Right ventricle myocardium inferior (tissue), 1 donor: ENCODE measurements at places on chromosomes 6 and 20.
A peak's percentile ranks its signal among the peaks of the same experiment; 100 is the strongest.

DNA sequence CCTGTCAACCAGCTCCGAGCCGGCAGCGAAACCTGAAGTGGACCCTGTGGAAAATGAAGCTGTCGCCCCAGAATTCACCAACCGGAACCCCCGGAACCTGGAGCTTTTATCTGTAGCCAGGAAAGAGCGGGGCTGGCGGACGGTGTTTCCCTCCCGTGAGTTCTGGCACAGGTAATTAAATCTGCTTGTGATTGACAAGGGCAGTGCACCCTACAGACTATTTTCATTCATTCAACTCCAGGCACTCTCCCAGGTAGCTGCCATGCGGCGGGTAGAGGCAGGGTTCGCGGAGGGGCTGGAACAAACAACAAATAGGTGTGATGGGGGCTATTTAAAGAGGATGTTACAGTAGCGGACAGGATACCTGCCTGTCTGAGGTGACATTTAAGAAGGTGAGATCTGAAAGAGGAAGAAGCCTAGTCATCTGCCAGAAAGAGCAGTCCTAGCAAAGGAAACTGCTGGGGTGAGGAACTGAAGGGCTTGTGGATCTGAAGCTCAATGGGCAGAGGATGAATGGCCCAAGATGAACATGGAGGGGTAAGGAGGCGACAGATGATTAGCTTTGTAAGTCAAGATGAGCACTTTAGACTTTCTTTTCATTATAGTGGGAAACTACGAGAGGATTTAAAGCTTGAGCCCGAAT is 810 bp downstream of the MRPL18 start:
- DNase-seq = no peak

GRCh38 chr20:43711098-43711654 is 15.6 kb downstream of the GTSF1L start:
- no peak for DNase-seq

DNA sequence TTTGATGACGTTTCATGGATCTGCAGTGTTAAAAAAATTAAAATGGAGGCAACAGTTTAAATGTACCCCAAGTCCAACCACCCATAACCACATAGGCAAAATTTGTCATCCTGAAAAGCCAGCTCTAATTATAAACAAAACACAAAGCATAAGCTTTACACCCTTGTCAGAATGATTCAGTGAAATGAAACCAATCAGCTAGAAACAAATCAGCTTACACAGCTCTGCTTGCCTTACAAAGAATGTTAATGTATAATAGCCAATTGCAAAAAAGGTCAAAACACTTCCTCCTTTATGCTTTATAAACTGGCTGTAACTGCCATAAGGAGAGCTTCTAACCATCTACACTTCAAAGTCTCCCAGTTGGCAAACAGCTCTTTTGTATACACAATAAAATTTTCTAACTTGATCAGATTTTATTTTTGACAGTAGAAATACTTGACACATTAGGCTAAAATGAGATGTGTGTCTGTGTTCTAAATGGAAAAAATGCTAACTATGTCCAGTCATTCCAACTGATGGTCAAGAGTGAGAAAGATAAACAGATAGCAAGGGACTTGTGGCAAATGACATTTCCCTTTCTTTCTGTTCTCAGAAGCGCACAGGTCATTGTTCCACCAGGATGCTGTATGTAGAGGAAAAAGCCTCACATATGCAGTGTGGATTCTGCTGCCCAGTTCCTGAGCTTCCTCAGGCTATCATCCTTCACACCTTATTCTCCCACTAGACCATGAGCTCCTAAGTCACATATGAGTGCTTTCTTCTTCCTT is 344.3 kb upstream of the ID4 start:
- no peak for DNase-seq

GRCh38 chr6:169292338-169293124 is 38.9 kb upstream of the THBS2 start:
- no peak for DNase-seq

DNA sequence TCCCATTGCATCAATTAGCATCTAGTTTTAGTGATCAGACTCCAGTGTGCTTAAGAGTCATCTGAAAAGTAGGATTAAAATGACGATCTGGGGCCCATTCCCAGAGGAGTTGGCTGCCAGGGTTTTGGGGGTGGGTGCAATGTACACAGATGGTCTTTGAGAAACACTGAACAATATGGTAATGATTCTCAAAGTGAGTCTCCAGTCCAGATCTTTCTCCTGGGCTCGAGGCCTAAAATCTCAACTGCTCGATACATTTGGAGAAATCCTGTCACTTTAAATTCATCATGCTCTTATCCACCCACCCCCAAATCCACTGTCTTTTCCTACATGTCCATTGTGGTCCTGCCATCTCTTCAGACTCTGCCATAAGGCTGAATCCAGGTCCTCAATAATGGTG is 80.7 kb upstream of the MYLIP start:
- DNase-seq = no peak

DNA sequence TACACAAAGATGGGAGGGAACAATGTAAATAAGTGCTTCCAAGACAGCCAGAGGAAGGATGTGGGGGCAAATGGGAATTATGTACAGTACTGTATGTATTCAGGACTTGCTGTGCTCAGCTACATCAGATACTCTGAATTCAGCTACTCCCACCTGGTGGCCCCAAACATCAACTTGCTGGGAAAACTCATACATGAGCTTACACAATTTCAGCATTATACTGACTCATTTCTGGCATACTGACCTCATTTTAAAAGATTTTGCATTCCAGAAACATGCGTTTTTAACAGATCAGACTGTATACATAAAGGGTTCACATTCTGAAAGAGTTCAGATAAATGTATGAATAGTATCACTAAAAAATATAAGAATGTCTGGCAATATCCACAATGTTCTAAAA is 59.7 kb downstream of the GPX5 start:
- DNase-seq = no peak

DNA sequence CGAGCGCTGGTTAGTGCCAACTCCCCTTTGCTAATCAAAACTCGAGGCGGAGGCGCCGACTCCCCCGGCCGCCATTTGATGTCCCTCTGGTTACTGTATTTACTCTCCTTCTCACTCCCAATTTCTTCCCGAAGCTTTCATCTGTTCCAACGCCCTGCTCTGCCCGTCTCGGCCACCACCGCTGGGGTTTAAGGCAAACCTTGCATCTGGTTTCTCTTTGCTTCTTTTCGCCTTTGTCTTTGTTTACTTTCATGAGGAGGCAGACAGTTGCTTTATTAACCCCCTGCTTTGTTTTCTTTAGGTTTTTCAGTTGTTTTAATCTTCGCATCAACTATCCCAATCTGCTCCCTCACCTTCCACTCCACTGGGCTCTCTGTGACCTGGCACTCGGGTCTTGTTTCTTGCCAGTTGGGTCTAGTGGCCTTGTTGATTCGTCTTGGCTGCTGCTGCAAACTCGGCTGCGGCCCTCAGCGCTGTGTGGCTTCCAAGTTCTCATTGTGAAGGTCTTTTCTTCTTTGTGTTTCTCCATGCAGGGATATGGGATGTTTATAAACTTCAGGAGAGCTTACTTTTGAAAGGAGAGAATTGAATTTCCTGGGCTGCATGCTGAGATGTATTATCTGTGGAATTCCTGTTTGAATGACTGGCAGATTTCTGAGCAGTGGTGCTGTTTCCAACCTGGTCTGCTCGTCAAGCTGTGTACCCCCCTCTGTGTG is 155.1 kb downstream of the CDC5L start:
- DNase-seq = no peak

DNA sequence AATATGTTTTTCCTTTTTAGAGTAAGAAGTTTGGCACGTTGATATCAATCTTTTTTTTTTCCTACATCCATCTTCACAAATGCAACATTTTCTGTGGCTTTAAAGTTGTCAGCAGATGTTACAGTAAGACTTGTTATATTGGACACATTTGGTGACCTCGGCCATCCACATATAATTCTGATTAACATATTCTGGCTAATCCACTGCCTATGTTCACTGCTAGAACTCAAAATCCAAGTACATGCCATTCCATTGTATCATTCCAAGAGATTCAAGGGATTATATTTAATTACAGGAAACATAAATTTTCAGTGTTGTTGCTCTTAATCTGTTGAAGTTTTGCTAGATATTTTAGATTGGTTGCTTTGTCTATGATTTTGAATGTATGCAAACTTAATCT is 367.6 kb downstream of the TENT5A start:
- DNase-seq = no peak

- DNase-seq = no peak
Measured at GRCh38 chr6:40410821-40411220, 176.3 kb downstream of the LRFN2 start.

DNA sequence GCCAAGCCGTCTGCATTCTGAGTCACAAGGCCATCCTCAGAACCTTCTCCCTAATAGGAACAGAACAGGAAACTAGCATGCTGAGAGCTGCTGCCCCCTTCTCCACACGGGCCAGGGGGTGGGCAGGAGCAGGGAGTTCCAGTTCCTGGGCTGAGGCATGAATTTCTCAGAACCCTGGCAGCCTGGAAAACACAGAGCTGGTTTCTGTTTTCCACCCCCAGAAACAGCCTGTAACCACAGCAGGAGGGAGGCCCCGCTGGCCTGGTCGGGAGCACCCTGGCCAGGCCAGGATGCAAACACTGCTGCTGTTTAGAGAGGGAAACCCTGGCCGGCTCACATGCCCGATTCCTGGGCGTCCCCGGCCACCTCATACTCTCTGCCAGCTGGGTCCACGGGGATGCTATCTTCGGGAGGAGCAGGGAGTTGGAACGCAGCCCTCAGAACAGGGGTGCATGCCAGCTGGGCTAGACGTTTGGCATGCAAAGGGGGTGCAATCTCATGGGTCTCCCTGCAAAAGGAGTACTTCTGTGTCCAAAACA is 130.1 kb downstream of the NFATC2 start:
- DNase-seq = no peak

GRCh38 chr6:117007659-117008058 is 130.6 kb downstream of the RFX6 start:
- no peak for DNase-seq

- DNase-seq = no peak
Measured at GRCh38 chr6:81624453-81624852, 128.0 kb downstream of the TENT5A start.

- no peak for DNase-seq
Measured at GRCh38 chr6:44263354-44264100, 1.8 kb downstream of the NFKBIE start.

DNA sequence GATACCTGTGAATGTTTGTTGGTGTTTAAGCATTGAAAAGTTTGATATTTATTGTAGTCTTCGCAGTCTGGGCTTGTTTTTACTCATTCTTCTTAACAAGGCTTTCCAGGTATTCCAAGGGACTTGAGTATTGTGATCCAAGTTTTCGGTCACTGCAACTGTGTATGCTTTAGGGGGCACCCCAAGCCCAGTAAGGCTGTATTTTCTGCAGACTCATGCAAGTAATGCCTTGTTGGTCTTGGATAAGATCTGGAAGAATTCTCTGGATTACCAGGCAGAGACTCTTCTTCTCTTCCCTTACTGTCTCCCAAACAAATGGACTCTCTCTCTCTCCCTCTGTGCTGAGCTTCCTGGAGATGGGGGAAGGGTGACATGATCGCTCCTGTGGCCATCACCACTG is 82.1 kb downstream of the RFPL4B start:
- DNase-seq = no peak

- no peak for DNase-seq
Measured at GRCh38 chr20:36833275-36834020, 42.5 kb upstream of the TLDC2 start.

- DNase-seq = no peak
Measured at GRCh38 chr6:4059115-4059777, 19.7 kb downstream of the FAM217A start.

GRCh38 chr6:14046476-14047068 is 71.0 kb upstream of the CD83 start:
- no peak for DNase-seq

DNA sequence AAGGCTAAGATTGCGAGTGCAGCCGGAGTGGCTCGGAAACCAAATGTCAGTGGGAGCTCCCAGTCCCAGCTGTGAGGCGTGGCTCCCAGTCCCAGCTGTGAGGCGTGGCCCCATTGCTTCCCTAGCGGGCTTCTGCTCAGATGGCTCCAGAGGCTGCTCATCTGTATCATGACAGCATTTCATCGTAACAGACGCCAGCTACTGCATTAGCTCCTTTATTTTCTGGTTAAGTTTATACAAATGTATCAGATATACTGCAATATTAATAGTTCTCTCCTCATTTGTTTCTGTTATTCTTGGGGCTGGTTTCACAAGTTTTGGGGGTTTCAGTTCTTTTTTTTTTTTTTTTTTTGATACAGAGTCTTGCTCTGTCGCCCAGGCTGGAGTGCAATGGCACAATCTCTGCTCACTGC is 34.7 kb upstream of the TBXT start:
- peak; percentile 80 for DNase-seq

- DNase-seq = no peak
Measured at GRCh38 chr20:3156811-3157619, 2.6 kb downstream of the FASTKD5 start.

DNA sequence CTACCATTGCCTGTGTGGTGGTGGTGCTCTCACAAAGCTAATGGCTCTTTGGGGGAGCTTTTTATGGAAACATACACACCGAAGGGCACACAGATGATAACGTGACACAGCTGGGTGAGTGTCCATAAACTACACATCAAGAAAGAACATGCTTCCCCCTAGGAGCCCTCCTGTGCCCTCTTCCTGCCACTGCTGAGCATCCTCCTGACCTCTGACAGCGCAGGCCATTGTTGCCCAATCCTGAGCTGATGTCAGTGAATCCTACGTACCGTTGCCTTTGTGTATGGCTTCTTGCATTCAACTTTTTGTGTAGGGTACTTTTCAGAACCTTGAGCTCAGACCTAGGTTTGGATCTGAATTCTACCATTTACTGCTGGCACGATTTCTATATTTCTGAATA is 65.8 kb upstream of the SLC22A1 start:
- DNase-seq = no peak

DNA sequence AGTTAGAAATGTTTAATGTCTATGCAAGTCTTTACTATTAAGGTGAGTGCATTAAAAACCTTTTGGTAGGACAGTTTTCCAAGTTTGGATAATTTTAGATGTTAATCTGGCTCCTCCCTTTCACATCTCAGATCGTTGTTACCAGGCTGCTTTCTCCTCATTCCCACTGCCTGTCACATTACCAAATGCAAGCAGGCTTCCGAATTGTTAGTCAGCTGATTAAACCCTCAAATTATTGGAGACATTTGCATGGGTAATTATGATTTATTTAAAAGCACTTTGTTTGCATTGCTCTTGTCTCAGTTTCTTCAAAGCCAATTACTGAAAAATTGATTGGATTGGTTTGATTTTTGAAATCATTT is 816.5 kb downstream of the KIF16B start:
- no peak for DNase-seq

DNA sequence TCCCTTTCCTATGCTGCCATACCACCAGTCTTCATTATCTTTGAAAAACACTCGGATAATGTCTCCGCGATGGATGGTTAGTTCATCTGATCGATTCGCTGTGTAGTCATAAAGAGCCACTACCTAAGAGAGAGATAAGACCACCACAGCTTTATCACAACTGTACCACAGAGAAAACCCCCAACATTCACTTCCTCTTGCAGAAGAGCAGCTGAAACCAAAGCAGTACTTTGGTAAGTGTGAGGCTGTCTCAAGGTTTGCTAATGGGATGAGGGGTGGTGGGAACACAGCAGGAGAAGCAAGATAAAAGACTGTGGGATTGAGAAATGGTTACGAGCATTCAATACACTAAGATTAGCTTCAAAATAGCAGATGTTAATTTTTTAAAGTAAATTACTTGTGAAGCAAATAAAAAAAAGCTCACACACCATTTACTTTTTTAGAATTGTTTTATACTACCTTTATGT is 142.1 kb downstream of the MYB start:
- DNase-seq = no peak

- no peak for DNase-seq
Measured at GRCh38 chr20:13841206-13841605, 56.4 kb downstream of the NDUFAF5 start.

GRCh38 chr20:16553684-16554083 is 19.6 kb downstream of the KIF16B start:
- DNase-seq = no peak
